ENCODE measurements at places on chromosomes 2 and 18. TPM values are rescaled to one million over a fixed set of nuclear protein-coding genes. Genes with fewer than 3 reads are reported as not detected.

DQX1 gene
- total RNA-seq: 0.78 TPM

AFF3 gene
- total RNA-seq: 0.37 TPM

ABCB11 gene
- 0.66 TPM for total RNA-seq

C2orf81 gene
- total RNA-seq: 1.6 TPM

FTCDNL1 gene
- total RNA-seq: 0.59 TPM

DNAH7 gene
- under 0.01 TPM for total RNA-seq

KATNAL2 gene
- 20.2 TPM for total RNA-seq

PLGLB1 gene
- total RNA-seq: 0.33 TPM

- DNase-seq: no peak
Measured at GRCh38 chr2:196594158-196594557, 45.4 kb upstream of the CCDC150 start.

DNA sequence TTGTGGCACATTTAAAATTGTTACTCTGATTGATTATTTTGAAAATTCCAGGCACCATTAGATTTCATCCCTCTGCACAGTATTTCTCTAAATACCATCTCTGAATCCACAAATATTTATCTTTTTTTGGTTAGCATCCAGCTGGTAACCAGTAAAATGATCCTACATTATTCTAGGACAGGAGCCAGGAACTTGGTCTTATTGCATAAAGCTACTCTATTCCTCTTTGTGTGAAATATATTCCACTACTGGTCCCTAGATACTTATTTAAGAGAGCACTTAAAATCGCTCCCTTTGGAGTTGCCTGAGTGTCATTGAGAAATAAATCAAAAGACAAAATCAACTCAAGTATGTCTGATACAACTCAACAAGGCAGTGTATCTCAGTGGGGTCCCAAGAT is 7.4 kb upstream of the MBOAT2 start:
- DNase-seq: no peak

- no peak for DNase-seq
Measured at GRCh38 chr2:159086826-159087225, 118.4 kb downstream of the TANC1 start.

DNA sequence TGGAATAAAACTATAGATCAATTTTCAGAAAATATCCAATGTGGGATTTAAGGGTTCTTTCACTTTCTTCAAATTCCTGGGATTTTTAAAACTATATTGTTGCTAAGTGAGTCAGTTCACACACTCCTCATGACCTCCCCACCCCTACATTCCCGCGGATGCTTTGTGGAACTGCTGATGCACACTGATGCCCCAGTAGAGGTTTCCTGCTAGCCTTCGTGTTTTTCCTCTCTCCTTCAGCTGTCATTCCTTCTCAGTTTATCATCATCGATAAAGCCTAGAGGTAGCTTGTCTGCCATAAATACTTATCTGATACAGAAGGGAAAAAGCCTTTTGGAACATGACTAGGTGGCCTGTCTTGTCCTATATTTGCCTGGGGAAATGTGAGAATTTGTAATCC is 67.4 kb upstream of the GALNT5 start:
- DNase-seq: no peak

- DNase-seq: no peak
Measured at GRCh38 chr18:61817086-61817485, 75.7 kb downstream of the RNF152 start.

DNA sequence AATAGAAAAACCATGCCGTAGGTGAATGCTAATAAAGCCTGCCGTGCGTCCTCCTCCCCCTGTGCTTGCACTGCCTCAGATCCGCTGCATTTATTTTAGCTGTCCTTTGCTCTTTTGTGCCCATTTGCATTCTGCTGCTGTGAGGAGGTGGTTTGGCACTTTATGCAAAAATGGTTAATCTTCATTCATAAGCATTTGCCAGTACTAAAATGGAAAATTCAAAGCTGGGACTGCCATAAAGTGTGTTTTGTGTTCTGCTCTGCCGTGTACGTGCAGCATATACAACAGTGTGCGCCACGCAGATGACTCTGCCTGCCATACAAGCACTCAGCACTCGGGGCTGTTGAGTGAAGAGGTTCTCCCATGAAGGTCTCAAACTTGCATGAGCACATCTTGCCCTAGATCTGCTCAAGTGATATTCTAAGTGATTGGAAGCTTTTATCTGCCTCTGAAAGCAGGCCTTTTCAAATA is 73.6 kb downstream of the SPATS2L start:
- DNase-seq: no peak

GRCh38 chr2:88874063-88874657 is 182.7 kb downstream of the RPIA start:
- no peak for DNase-seq

DNA sequence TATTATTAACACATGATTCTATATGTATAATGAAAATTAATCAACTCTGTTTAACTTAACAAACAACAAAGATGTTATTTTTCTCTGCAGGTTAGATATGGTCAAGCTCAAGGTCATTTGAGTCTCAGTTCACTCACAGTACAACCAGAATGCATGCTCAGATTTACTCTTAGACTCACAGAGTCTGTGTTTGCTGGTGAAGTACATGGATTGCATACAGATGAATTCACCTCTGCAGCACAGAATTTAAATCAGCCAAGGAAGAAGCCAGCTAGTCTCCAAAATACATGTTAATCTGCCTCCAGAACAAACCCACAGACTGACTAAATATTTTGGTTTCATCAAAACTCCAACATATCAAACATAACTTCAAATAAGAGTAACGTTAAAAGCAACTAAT is 424.5 kb downstream of the RAD51AP2 start:
- DNase-seq: no peak

DNA sequence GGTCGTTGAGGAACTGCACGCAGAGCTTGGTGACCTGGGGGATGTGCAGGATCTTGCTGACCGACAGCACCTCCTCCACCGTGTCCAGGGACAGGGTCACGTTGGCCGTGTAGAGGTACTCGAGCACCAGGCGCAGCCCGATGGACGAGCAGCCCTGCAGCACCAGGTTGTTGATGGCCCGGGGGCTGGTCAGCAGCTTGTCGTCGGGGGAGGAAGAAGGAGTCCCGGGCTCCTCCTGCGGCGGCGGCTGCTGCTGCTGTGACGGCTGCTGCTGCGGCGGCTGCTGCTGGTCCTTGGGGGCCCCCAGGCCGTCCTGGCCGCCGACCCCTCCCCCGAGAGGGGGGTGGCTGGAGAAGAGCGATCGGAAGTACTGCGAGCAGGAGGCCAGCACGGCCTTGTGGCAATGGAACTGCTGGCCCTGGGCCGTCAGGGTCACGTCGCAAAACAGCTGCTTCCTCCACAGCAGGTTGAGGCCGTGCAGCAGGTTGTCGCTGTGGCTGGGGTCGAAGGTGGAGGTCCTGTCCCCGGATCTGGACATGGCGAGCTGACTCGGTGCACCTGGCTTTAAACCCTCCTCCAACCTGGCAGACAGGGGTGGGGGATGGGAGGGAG is 2.7 kb downstream of the KLHL14 start:
- DNase-seq: peak; percentile 70

- DNase-seq: peak; percentile 45
Measured at GRCh38 chr2:239014458-239015217, 166.8 kb downstream of the TWIST2 start.

GRCh38 chr2:174013315-174013751 is 48.2 kb upstream of the SP3 start:
- DNase-seq: no peak

DNA sequence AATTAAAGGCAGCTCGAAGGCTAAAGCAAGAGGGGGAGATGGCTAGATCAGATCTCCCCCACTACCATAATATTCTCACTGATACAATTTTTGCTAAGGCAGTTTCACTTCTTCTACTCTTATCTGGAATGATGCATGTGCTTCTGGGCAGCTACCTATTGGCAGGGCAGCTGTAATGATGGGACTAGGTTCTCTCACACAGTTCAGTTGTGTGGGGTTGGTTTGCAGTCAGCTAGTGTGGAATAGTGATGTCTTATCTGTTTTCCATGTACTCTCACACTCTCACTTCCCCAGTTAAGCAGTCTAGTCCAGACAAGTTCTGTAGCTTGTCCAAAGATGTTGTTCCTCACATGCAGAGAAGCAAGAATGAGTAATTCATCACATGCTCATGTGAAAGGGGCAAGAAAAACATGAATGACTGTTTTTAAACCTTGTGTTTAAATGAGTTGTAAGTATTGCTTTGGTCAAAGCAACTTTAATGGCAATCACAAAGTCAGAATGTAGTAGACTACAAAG is 836.1 kb downstream of the CBLN2 start:
- no peak for DNase-seq

DNA sequence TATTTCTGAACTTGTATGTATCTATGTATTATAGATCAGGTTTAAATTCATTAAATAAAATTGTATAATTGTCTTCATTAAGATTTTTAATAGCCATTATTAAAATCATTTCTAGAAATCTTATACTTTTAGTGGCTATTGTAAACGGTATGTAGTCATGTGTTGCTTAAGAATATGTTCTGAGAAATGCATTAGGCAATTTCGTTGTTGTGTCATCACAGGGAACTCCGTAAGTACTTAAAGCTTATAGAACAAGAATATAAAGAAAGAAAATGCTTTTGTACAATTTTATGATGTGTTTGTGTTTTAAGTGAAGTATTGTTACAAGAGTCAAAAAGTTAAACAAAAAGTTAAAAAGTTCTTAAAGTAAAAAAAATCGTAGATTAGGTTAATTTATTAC is 765.8 kb downstream of the METTL4 start:
- DNase-seq: no peak

GRCh38 chr18:76265497-76266235 is 229.4 kb downstream of the ZNF516 start:
- DNase-seq: no peak

- no peak for DNase-seq
Measured at GRCh38 chr18:49285627-49286026, 174.8 kb downstream of the DYM start.

DNA sequence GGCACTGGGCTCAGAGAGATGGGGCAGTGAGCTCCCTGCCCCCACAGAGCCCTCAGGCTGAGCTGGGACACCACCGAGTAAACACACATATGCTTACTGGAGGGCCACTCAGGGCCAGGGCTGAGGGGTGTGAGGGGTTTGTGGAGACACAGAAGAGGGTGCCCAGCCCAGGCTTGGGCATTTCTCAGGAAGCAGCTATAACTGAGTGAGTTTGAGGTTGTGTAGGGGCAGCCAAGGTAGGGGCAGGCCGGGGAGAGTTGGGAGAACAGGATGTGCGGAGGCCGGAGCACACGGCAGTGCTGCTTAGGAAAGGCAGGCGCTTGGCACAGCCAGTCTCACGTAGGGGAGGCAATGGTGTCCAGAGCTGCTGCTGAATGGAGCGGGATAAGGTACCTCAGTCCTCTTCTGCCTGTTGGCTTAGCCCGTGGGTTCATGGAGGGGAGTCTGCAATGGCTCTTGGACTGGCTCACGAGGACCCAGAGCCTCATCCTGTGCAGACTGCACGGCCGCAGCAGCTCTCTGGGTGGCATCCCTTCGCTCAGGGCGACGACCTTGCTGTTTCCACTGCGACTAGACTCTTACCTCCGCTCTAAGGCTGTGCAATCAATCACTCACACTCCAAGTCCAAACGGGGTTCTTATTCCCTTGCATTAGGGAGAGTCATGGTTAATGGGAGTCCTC is 466.1 kb upstream of the HS6ST1 start:
- peak; percentile 30 for DNase-seq

GRCh38 chr2:147378403-147378802 is 466.4 kb upstream of the ACVR2A start:
- DNase-seq: no peak

- DNase-seq: no peak
Measured at GRCh38 chr2:115285416-115285815, 843.0 kb downstream of the DPP10 start.

DNA sequence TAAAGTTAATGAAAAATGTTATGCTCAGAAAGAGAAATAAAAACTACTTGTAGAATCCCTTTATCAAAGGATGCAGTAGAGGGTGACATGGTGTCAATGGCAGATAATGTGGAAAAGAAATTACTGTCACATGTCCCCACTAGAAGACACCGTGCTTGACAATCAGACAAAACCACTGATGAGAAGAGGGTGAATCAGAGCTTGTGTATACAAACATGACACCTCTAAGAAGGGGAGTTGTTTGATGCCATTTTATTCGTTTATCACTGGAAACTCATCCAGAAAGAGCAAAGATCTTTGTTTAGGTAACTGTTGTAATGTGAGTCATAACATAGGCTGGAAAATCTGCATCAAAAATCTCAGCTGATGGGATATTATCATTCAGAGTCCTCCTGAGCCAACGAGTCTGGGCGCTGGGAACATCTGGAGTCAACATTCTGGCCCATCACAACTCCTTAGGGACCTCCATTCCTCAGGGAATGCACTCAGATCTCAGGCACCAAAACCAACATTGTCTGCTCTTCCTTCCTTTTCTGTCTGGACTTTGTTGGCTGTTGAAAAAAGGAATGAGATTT is 49.5 kb upstream of the RAB12 start:
- DNase-seq: no peak
